Stimulated activated naive CD4-positive, alpha-beta T cell treated with Interleukin-2 at 50 U/mL for 16 hours (primary cell): ENCODE measurements at places on chromosomes 3 and 15.

- DNase-seq = no peak
Observed at GRCh38 chr3:141056751-141057171, 5.6 kb downstream of the SPSB4 start.

- DNase-seq = no peak
Observed at GRCh38 chr3:183369117-183369516, 59.3 kb downstream of the MCF2L2 start.

DNA sequence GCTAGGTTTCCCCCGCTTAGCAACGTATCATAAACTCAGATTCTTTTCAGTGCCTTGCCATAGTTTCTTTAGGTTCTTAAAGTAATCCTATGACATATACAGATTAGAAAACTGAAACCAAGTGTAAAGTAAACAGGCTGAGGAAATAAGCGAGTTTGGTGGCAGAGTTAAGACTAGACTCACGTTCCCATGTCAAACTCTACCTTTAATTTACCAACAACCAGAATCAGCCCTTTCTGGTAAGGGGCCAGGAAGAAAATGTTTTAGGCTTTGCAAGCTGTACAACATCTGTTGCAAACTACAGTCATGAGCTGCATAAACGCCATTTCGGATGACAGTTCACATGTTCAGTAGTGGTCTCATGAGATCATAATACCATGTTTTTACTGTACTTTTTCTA lies 128.0 kb upstream of the PRICKLE2 start:
- DNase-seq = no peak

GRCh38 chr3:5264896-5265770 lies 77.6 kb downstream of the EDEM1 start:
- DNase-seq = no peak

GRCh38 chr3:69696367-69696766 lies 42.9 kb upstream of the MITF start:
- no peak for DNase-seq

- DNase-seq = peak; percentile 82
Observed at GRCh38 chr3:46987743-46988401, 8.4 kb downstream of the NBEAL2 start.

- DNase-seq = no peak
Observed at GRCh38 chr3:13268120-13268519, 152.0 kb downstream of the NUP210 start.

DNA sequence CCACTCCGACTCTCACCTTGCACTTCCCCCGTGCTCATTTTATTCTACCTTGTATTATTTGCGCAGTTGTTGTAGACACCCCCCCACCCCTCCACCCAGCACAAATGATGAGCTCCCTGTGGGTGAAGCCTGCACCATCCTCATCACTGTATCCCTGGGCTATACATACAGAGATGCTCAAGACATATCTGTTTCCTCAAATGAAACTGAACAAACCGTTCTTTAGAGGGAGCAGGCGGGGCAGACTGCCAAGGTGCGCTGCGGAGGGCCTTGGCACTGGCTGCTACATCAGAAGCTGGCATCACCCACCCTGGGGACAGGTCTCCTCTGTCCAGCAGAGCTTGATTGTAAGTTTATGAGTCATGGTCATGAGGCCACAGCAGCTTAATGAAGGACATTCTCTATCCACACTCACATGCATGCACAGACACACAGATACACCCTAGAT lies 29.0 kb downstream of the ADCY5 start:
- no peak for DNase-seq

DNA sequence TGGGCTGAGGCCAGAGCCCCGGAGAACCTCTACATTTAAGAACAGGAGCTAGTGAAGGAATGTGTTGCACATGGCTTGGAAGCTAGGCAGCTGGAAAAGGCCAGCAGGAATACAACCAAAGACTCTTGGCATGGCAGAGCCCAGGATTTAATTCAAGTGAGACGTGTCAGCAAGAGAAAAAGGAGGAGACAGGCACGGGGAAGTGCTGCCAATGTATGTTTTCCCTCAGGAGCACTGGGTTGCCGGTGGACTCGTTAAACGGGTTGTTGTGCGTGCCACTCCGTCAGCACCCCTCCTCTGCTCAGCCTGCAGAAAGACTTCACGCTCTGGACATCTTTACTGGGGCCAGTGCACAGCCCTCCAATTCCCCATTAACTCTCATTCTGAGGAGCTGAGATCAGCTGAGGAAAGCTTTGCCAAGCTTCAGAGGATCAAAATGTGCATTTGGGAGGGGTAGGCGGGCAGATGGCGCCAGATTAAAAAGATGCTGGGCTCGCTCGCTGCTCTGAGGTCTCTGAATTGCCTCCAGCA lies 103.7 kb downstream of the PDZRN3 start:
- DNase-seq = no peak

GRCh38 chr3:31704591-31705179 lies 172.0 kb downstream of the STT3B start:
- no peak for DNase-seq
